ENCODE measurements at places on chromosomes 1 and 21. TPM values are rescaled to one million over a fixed set of nuclear protein-coding genes. Genes with fewer than 3 reads are reported as not detected.

Gene ZNF281
- 14.0 TPM for total RNA-seq

Gene BTBD19
- total RNA-seq, result 1.4 TPM

Gene OR2G6
- not detected for total RNA-seq

DNA sequence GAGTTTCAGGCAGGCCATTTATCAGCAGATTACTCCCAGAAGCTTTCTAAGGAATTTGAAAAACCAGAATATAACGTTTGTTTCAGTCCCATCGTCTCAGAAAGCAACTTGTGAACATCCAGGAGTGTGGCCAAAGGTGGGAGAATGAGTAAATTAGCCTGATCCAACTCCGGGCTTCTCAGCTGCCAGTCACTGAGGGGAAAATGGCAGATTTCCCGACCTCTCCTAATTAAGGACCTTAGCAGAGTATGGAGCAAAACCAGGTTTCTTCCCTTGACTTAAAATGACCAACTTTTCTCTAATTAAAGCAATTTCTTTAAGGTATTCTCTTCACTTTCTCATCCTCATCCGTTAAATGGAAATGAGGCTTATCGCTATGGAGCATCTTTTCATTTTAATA lies 1.0 kb downstream of the CORT start:
- DNase-seq, result no peak

DNA sequence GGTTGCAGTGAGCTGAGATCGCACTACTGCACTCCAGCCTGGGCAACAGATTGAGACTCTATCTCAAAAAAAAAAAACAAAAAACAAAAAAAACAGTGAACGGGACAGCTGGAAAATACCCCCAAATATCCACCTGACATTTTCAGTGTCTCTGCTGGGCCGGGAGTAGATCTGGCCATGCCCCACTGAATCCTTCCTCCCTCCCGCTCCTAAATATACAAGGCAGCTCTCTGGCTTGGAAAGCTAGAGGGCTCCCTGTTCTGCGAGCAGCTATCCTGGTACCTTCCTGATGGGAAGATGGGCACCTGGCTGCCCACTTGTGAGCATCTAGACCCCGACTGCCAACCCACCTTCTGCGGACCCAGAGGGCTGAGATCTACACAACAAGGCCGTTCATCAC lies 21.4 kb downstream of the SPSB1 start:
- DNase-seq, result no peak

- DNase-seq, result no peak
These were observed 379 bp upstream of the STRIP1 start for GRCh38 chr1:110034040-110034450.

All from psoas muscle (tissue), 8 donors.